ENCODE measurements at places on chromosomes 5 and 9.

- no peak for DNase-seq
Measured at GRCh38 chr5:56837381-56837780, 22.0 kb downstream of the MAP3K1 start.

DNA sequence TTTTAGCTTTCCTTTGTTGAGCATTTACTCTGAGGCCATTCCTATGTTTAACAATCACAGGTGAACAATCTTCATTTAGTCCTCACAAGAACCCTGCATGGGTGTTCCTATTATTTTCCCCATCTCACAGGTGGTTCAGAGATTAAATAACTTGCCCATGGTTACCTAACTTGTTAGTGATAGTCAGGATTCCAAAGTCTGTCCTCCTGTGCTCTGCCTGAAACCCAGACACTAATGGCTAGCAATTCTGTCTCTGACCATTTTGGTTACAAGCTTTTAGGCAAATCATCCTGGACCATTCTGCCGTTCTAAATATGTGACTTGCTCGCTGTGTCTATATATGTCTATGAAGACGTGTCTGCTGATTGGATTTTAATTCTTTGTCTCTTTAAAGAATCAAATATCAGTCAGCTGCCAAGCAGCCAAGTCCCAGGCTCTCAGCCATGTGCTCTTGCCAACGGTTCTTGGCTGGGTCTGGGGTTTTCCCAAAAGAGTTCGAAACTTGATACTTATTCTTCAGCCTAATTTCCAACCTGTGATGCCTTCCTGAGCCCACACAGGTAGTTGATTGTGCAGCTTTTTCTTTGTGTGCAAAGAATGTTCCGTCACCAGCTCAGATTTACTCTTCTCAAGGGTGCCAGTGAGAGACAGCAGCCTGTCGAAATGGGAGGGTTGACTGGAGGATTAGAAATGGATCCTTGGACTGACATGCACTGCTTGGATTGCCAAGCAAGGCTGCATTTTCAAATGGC is 121.7 kb downstream of the NREP start:
- DNase-seq = no peak

- no peak for DNase-seq
Measured at GRCh38 chr5:172598251-172599203, 42.5 kb upstream of the NEURL1B start.

GRCh38 chr5:67095346-67096171 is 101.0 kb downstream of the CD180 start:
- no peak for DNase-seq

GRCh38 chr5:129094924-129095899 is 663 bp downstream of the ISOC1 start:
- DNase-seq = peak; percentile 63

DNA sequence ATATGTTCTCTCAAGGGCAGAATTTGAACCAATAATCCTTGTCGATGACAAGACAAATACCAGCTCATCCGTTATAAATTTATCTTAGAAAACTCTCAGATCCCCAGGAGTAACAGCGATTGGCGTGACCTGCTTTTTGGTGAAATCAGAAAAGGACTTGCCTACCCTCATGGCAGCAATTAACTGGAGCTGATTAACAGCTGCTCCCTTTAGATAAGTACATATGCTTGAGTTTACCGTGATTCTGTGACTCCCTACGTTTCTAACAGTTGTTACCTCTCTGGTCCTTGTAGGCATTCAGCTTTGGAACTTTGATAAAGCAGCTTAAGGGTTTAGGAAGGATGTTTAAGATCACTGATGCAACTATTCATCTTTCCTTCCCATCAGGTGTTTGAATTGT is 2.6 kb downstream of the INVS start:
- no peak for DNase-seq

DNA sequence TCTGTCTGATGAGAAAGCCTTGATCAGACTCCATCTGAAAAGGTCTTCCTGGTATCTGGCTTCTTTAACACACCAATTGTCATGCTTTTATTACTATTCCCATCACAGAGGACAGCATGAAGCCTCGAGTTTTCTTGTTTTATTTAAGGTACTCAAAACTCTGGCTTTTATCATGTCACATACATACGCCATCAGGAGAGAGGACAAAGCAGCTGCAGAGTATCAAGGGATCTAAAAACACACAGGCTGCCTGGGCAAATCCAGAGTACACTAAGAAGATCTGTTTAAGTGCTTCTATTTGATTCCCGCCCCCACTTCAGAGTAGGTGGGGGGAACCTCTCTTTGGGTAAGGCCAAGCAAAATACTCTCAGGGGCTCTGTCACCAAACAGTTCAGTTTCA is 277.2 kb downstream of the SPOCK1 start:
- DNase-seq = no peak

DNA sequence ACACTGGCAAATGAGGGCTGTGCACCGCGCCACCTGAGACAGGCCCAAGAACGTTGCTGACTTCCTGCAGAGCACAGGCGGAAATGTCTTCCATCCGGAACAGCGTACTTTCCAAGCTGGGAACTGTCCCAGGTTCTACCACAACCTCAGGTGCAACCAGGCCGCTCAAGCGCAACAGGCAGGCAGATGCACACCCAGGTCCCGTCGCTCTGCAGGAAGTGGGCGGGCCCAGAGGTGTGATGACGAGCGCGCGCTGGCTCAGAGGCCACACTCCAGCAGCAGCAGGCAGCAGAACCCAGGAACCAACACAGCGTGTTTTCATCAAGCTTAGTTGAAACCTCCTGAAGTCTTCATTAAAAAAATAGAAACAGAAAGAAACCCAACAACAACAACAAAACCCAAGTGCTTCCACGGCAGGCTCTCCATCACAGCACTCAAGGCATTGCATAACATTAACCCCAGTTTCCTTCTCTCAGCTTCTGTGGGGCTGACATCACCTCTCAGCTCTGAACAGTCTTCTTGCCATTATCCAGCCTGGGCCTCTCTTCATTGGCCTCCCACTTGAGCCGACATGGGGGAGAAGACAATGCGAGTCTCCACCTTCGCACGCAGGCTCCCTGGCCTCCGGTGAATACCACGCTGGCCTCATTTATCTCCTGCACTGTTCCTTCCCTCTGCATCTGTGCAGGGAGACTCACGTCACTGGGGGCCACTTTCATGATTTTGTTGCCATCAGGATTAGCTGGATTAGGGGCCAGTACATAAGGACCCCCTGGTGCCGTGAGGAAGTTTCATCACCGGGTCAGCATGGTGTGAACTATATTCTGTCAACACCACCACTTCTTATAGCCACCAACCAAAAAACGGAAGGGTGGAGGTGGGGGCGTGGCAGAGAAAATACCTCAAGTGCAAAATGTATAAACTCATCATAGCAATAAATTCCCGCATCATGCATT is 22.1 kb downstream of the PTCH1 start:
- no peak for DNase-seq

- DNase-seq = no peak
Measured at GRCh38 chr5:151741678-151742423, 16.6 kb downstream of the ATOX1 start.

DNA sequence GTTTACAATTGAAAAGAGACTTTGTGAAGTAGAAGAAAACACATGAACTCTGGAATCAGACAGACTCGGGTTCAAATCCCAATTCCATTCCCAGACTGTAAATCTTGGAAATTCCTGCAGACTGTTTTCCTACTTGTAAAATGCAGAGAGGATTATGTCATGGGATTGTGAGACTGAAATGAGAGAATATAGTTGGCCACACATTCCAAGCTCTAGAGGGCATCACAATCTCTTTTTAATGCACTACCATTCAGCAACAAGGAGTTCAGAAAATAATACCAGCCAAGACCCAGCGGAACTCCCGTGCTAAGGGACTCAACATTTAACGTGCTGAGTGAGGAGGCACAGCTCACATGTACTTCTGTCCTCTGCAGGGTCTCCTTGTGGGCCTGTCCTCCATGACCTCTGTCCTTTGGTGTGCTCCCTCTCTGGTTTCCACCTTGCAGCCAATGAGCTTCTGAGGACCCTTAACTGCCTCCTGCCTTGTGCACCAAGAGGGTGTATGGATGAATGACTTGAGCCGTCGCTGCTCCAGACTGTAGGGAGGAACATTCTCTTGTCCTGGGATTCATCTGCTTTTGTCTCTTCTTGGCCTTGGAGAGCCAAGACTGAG is 263.5 kb downstream of the NTRK2 start:
- DNase-seq = no peak

DNA sequence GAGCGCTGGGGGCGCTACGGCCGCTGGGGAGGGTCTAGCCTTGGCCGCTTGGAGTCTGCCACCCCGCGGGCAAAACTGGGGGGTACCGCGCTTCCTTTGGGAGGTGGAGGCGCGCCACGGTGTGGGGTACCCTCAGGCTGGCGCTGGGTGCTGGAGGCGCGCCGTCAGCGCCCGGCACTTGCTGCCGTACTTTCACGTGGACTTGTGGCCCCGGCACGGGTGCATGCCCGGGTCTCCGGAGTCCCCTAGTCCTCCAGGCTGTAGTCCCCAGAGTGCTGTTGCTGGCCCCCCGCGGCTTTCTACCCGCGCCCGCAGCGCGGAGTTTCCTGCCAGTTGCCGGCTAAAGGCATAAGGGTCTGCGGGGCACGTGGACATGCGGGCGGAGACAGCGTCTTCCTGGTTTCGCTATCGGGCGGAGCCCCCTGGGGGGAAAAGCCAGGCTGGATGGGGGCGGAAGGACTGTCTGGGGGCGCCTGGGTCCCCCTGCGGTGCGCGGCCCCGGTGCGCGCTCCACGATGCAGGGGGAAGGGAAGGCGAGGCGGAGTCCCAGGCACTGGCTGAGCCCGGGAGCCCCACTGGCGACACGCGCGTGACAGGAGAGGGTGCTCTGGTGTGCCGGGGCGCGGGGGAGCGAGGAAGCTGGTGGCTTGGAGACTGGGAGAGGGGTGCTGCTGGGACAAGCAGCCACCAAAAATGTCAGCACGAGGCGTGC is 666 bp downstream of the PPARGC1B start:
- peak; percentile 74 for DNase-seq

DNA sequence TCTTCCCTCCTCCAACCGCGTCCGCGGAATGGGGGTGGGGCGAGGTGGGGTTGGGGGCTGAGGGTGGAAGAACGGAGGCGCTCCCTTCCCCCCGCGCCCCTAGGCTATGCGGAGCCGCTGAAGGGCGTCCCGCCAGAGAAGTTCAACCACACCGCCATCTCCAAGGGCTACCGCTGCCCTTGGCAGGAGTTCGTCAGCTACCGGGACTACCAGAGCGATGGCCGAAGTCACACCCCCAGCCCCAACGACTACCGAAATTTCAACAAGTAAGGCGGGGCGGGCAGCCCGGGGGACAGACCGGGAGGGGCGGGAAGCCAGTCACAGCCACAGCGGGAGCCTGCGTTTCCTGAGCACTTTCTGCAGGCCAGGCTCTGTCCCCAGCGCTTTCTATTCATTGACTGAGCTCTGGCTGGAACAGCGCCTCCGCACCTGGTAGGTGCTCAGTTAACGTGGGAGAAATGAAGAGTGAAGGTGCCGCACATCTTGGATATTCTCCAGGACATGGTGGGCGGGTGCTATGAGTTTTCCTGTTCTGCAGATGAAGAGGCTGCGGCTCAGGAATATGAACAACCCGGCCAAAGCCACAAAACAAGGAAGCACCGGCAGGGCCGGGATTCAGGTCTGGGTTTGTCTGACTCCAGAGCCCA is 11.3 kb downstream of the MYOZ3 start:
- DNase-seq = peak; percentile 70

DNA sequence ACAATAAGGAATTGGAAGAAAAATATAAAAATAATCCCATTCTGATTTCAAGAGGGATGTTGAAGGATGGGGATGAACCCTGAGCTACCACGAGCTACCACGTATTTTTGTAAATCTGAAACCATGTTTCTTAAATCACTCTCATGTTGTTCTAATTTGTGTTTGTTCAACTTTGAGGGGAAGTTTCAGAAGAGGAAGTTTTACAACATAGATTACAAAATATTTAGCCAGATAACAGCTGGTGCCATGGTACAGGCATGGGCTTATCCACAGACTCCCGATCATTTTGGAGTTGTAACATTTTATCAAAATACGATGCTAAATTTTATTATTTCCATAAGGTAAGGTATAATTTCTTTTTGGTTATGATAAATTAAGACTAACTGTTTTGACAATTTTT is 15.2 kb downstream of the CCDC125 start:
- DNase-seq = no peak

DNA sequence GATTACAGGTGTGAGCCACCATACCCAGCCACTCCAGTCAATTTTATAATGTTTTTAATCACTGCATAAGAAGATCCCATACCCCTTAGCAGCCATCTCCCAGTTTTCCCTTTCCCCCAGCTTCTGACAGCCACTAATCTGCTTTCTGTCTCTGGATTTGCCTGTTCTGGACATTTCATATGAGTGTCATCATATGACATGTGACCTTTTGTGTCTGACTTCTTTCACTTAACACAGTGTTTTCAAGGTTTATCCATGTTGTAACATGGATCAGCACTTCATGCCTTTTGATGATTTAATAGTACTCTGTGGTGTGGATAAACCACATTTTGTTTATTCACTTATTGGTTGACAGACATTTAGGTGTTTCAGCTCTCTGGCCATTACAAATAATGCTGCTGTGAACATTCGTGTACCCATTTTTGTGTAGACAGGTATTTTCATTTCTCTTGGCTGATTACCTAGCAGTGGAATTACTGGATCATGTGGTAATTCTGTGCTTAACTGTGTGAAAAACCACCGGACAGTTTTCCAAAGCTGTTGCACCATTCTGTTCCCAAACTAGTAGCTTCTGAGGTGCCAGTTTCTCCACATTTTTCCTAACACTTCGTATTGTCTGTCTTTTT is 8.6 kb downstream of the SUSD3 start:
- DNase-seq = no peak

DNA sequence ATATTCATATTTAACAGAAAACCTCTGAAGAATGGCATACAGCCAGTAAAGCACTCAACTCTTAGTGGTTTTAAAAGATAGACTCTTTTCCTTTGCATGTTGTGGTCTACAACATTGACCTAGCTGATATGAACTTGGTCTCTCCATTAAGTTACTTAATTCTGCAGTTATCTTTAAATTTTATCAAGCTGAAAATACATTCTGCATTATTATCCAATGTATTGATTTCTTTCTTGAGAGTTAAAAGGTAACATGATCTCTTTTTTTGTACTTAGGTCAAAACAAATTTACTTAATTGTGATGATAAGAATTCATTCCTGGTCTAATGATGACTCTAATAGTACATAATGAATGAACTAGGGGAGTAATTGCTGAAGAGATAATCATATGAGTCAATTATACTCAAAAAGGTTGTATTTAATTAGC is 132.9 kb downstream of the STARD4 start:
- DNase-seq = no peak

DNA sequence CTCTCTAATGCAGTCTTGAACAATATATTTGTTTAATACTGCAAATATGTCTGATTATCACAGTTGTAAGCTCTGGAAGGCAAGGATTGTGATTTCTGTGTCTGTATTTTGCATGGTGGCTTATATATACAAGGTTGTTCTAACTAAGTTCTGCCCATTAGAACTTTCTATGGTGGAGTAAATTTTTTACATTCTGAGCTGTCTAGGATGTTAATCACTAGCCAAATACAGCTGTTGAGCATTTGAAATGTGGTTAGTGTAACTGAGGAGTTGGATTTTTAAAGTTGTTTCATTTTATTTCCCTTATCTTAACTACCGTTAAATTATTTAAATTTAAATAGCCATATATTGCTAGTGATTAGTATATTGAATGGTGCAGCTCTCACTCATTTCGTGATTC is 64.3 kb upstream of the DMRTA1 start:
- no peak for DNase-seq
